HepG2 (cell line): ENCODE measurements at places on chromosomes 1 and 21.

GRCh38 chr1:28840928-28841544 lies 29.1 kb downstream of the OPRD1 start:
- H3K4me1 ChIP-seq: peaks cover 20% of the 10 kb centered on the region
- H3K36me3 ChIP-seq: no peaks in the 10 kb centered on the region
- H3K27ac ChIP-seq: no peak overlapping the region
- H3K27me3 ChIP-seq: no peaks in the 10 kb centered on the region
- DNase-seq: no peak
- H3K4me3 ChIP-seq: no peak overlapping the region

- no peaks in the 10 kb centered on the region for H3K36me3 ChIP-seq
- H3K27ac ChIP-seq: no peak overlapping the region
- no peak overlapping the region for H3K4me3 ChIP-seq
- H3K27me3 ChIP-seq: no peaks in the 10 kb centered on the region
- peaks cover 18% of the 10 kb centered on the region for H3K4me1 ChIP-seq
- no peak for DNase-seq
Observed at GRCh38 chr1:6517435-6517851, 26.0 kb upstream of the PLEKHG5 start.

- no peaks in the 10 kb centered on the region for H3K36me3 ChIP-seq
- peaks cover 9% of the 10 kb centered on the region for H3K27me3 ChIP-seq
- no peak overlapping the region for H3K27ac ChIP-seq
Observed at GRCh38 chr1:201360901-201361651, 16.4 kb downstream of the TNNT2 start.

- peaks cover 40% of the 10 kb centered on the region; the same call in 2 of the 3 replicates for H3K36me3 ChIP-seq
- no peaks in the 10 kb centered on the region for H3K27me3 ChIP-seq
- peak overlapping the region; percentile 58 for H3K27ac ChIP-seq
- no peak for DNase-seq
Observed at GRCh38 chr1:156248323-156248683, 447 bp upstream of the PAQR6 start.

DNA sequence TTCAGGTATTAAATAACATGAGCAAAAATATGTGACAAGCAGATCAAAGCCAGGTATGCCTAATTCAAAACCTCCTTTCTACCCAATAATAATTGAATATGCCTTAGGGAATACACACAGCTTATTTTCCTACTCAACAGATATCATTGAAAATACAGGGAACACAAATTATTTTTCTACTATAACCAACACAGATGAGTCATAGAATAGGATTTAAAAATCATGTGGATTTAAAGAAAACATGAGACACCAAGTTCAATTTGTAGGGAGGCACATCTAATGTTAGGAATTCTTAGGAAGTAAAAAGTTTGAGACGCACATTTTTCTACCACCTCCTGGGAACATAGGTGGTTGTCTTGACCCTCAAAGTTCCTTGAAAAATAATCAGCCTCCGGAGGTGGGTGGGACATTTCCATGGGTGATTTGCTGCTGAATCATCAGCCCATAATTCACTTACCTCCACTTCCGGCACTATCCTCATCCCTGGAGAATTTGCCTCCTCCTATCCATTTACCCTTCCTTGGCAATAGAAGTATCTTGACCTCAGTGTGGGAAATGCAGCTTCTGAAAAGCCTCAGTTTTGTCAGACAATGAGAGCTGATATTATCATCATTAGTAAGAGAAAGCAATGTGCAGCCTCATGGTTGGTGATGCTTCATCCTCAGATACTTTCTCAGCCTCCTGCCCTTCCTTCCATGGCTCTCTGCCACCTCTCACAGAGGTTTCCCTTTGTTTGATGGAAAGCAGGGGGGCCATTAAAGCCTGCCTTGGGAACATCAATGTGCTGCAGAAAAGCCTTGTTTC lies 33.5 kb upstream of the RGS4 start:
- no peaks in the 10 kb centered on the region for H3K4me1 ChIP-seq
- H3K4me3 ChIP-seq: no peak overlapping the region
- H3K27ac ChIP-seq: no peak overlapping the region
- H3K36me3 ChIP-seq: no peaks in the 10 kb centered on the region
- no peaks in the 10 kb centered on the region for H3K27me3 ChIP-seq

DNA sequence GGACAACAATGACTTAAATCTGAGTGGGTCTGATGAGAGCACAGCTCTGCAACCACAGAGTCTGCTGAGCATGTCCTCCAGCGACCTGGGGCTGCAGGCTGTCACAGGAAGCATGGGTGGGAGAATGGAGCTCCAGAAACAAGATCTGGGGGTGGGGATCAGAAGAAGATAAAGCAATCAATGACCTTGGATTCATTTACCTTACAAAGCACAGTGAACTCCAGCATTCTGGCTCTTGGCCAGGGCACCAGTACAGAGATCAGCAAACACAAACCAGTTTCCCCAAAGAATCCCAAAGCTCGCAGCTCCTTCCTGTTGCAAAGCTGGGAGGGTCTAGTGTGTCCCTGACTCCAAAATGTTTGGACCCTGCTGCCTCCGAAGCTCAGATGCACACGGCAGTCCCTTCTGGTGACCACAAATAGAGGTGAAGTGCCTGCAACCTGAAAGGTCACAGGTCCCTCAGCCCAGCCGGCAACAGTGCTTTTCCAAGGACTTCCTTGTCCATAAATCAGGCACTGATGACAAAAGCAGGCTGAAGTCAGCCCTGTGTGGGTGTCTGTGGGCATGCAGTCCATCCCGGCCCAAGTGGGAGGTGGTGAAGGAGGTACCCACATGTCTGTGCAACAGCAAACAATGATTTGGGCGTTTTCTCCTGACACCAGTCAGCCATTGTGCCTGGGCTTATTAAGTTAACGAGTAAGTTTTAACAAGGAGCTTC lies 76.1 kb downstream of the SH3BGR start:
- H3K27ac ChIP-seq: no peak overlapping the region
- no peak overlapping the region for H3K4me3 ChIP-seq
- no peaks in the 10 kb centered on the region for H3K36me3 ChIP-seq
- H3K27me3 ChIP-seq: no peaks in the 10 kb centered on the region
- DNase-seq: peak; percentile 67

GRCh38 chr1:44138239-44138638 lies 3.2 kb downstream of the KLF18 start:
- peaks cover 13% of the 10 kb centered on the region; the same call in 2 of the 3 replicates for H3K27me3 ChIP-seq
- H3K4me1 ChIP-seq: no peaks in the 10 kb centered on the region

- peak; percentile 39 for DNase-seq
- no peaks in the 10 kb centered on the region for H3K27me3 ChIP-seq
- H3K27ac ChIP-seq: no peak overlapping the region
- no peaks in the 10 kb centered on the region for H3K36me3 ChIP-seq
- no peak overlapping the region for H3K4me3 ChIP-seq
- peaks cover 16% of the 10 kb centered on the region for H3K4me1 ChIP-seq
Observed at GRCh38 chr1:193183019-193183627, 3.3 kb downstream of the B3GALT2 start.

GRCh38 chr1:160625725-160626498 lies 20.9 kb downstream of the SLAMF1 start:
- DNase-seq: no peak
- no peaks in the 10 kb centered on the region for H3K4me1 ChIP-seq
- no peak overlapping the region for H3K4me3 ChIP-seq
- H3K27me3 ChIP-seq: no peaks in the 10 kb centered on the region
- H3K27ac ChIP-seq: no peak overlapping the region

DNA sequence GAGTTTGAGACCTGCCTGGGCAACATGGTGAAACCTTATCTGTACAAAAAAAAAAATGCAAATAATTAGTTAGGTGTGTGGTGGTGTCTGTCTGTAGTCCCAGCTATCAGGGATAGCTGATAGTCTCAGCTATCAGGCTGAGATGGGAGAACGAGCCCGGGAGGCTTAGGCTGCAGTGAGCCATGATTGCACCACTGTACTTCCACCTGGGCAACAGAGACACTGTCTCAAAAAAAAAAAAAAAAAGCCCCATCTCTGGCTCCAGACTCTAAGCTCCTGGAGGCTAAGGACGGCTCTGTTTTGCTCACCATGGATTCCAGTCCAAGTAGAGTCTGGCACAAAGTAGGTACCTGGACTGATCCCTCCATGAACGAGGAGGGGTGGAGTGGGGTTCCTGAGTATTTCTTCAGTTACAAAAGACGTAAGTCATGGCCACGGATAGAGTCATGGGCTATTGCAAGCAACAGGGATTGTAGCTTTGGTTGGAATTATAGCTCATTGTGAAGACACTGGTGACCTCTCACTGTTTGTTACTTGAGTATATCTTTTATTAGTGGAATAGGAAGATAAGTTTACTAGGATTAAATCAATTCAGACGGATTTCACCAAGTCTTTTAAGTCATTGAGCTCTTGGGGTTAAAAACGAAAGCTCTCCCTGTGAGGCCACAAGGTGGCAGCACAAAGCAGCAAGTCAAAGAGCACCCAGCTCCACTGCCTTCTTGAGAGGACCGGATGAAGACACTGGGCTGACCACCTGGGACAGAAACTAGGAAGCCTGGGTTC lies 35.6 kb upstream of the TMEM61 start:
- no peak overlapping the region for H3K27ac ChIP-seq
- H3K27me3 ChIP-seq: no peaks in the 10 kb centered on the region
- peaks cover 21% of the 10 kb centered on the region for H3K4me1 ChIP-seq

DNA sequence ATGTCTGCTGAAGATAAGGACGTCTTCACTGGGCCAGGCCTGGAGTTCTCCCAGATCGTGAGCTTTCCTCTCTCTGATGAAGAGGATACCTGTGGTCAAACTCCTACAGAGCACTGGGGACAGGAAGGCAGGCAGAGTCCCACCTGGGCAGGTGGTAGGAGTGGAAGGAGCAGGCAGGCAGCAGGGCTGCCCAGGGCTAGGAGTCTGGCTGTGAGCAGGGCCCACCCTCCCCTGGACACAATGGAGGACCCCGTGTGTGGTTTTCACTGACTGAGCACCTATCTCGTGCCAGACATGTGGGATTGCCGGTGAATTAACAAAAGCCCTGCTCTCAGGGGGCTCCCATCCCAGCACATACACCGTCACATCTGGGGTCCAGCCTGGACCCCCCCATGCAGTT lies 4.9 kb upstream of the SAMD11 start:
- no peaks in the 10 kb centered on the region for H3K36me3 ChIP-seq
- peaks cover 94% of the 10 kb centered on the region for H3K27me3 ChIP-seq
- no peak overlapping the region for H3K4me3 ChIP-seq
- no peak for DNase-seq

DNA sequence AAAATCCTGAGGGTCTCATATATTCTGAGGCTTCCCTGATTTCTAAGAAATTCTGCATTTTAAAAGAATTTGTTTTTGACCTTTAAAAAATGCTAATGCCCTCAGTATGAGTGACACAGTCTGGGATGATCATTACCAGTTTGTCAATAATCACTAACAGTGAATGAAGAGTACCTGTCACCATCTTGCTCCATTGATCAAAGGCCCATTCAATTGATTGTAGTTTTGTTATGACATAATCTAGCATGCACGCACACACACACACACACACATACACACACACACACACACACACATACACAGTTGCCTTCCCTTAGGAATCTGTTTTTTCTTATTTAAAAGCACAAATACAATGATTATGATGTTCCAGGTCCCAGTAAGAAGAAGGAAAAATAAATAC lies 250.4 kb downstream of the NFIA start:
- H3K4me1 ChIP-seq: peaks cover 18% of the 10 kb centered on the region
- H3K4me3 ChIP-seq: no peak overlapping the region
- H3K27ac ChIP-seq: no peak overlapping the region
- DNase-seq: no peak
- H3K36me3 ChIP-seq: peaks cover 24% of the 10 kb centered on the region

- H3K27ac ChIP-seq: no peak overlapping the region
- no peak overlapping the region for H3K4me3 ChIP-seq
- H3K4me1 ChIP-seq: peaks cover 18% of the 10 kb centered on the region
- no peaks in the 10 kb centered on the region for H3K27me3 ChIP-seq
- H3K36me3 ChIP-seq: peaks cover 24% of the 10 kb centered on the region; the same call in 2 of the 3 replicates
- peak; percentile 60 for DNase-seq
Observed at GRCh38 chr1:40404670-40405462, 31.3 kb downstream of the SMAP2 start.

- DNase-seq: no peak
- H3K27me3 ChIP-seq: no peaks in the 10 kb centered on the region
- no peak overlapping the region for H3K4me3 ChIP-seq
- H3K4me1 ChIP-seq: peaks cover 94% of the 10 kb centered on the region
- peaks cover 10% of the 10 kb centered on the region; the same call in 2 of the 3 replicates for H3K36me3 ChIP-seq
Observed at GRCh38 chr1:109386054-109386717, 11.5 kb downstream of the SORT1 start.

DNA sequence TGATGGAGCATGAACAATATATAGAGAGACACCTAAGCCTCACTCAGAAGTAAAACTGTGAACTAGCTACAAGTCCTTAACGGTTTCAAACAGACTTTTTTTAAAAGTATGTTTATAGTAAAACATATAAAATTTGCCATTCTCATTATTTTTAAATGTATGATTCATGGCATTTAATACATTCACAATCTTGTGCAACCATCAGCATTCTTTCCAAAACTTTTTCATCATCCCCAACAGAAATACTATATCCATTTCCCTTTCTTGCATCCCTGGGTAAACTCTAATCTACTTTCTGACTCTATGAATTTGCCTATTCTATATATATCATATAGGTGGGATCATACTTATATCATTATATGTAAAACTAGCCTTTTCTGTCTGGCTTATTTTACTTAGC lies 25.5 kb downstream of the EVI5 start:
- H3K4me3 ChIP-seq: no peak overlapping the region
- DNase-seq: no peak
- H3K4me1 ChIP-seq: peaks cover 13% of the 10 kb centered on the region; the same call in 1 of the 2 replicates
- H3K36me3 ChIP-seq: no peaks in the 10 kb centered on the region

- H3K27ac ChIP-seq: peak overlapping the region; percentile 30
- DNase-seq: no peak
- no peaks in the 10 kb centered on the region for H3K27me3 ChIP-seq
- no peak overlapping the region; the same call in 1 of the 2 replicates for H3K4me3 ChIP-seq
- H3K36me3 ChIP-seq: no peaks in the 10 kb centered on the region; the same call in 1 of the 3 replicates
- H3K4me1 ChIP-seq: peaks cover 82% of the 10 kb centered on the region
Observed at GRCh38 chr1:42324398-42325013, 10.5 kb downstream of the FOXJ3 start.

- no peak for DNase-seq
- no peak overlapping the region for H3K4me3 ChIP-seq
- peaks cover 54% of the 10 kb centered on the region; the same call in 2 of the 3 replicates for H3K27me3 ChIP-seq
- peaks cover 6% of the 10 kb centered on the region; the same call in 1 of the 2 replicates for H3K4me1 ChIP-seq
Observed at GRCh38 chr1:2611031-2611501, 21.8 kb downstream of the MMEL1 start.

GRCh38 chr21:36325373-36326010 lies 5.5 kb downstream of the MORC3 start:
- peaks cover 64% of the 10 kb centered on the region for H3K4me1 ChIP-seq
- H3K27ac ChIP-seq: peak overlapping the region; percentile 40
- peak; percentile 42 for DNase-seq
- H3K36me3 ChIP-seq: 0 out of 3 replicates have a peak, but pooled peaks cover 10% of the 10 kb centered on the region
- H3K27me3 ChIP-seq: no peaks in the 10 kb centered on the region

- no peak overlapping the region for H3K27ac ChIP-seq
- DNase-seq: no peak
- no peaks in the 10 kb centered on the region for H3K36me3 ChIP-seq
- H3K4me3 ChIP-seq: no peak overlapping the region
- H3K4me1 ChIP-seq: peaks cover 40% of the 10 kb centered on the region
- peaks cover 46% of the 10 kb centered on the region for H3K27me3 ChIP-seq
Observed at GRCh38 chr1:156690675-156691036, 13.4 kb upstream of the NES start.

- no peak overlapping the region for H3K27ac ChIP-seq
- no peak overlapping the region for H3K4me3 ChIP-seq
- H3K4me1 ChIP-seq: no peaks in the 10 kb centered on the region
- no peaks in the 10 kb centered on the region for H3K36me3 ChIP-seq
Observed at GRCh38 chr1:110877364-110877763, 4.4 kb downstream of the CD53 start.

GRCh38 chr21:25925064-25925800 lies 190.5 kb downstream of the GABPA start:
- H3K4me3 ChIP-seq: no peak overlapping the region
- no peak overlapping the region for H3K27ac ChIP-seq
- H3K4me1 ChIP-seq: no peaks in the 10 kb centered on the region
- H3K36me3 ChIP-seq: 0 out of 2 replicates have a peak, but pooled peaks cover 2% of the 10 kb centered on the region
- H3K27me3 ChIP-seq: no peaks in the 10 kb centered on the region
- DNase-seq: no peak
